H4 (cell line): ENCODE measurements at places on chromosomes 12 and 14. TPM values are rescaled to one million over a fixed set of nuclear protein-coding genes. Genes with fewer than 3 reads are reported as not detected.

The REM2 gene
- 0.27 TPM in 1 of 2 replicates, not detected in the other for total RNA-seq

The LTB4R2 gene
- 0.33 and 0.45 TPM in 2 replicates for total RNA-seq

The RERGL gene
- total RNA-seq = not detected in 2 replicates

The RD3L gene
- total RNA-seq = not detected in 2 replicates

GRCh38 chr12:57881475-57881874 is 34.9 kb upstream of the CTDSP2 start:
- no peak for DNase-seq

- DNase-seq = no peak
Measured at GRCh38 chr12:105888696-105889095, 250.1 kb downstream of the NUAK1 start.

DNA sequence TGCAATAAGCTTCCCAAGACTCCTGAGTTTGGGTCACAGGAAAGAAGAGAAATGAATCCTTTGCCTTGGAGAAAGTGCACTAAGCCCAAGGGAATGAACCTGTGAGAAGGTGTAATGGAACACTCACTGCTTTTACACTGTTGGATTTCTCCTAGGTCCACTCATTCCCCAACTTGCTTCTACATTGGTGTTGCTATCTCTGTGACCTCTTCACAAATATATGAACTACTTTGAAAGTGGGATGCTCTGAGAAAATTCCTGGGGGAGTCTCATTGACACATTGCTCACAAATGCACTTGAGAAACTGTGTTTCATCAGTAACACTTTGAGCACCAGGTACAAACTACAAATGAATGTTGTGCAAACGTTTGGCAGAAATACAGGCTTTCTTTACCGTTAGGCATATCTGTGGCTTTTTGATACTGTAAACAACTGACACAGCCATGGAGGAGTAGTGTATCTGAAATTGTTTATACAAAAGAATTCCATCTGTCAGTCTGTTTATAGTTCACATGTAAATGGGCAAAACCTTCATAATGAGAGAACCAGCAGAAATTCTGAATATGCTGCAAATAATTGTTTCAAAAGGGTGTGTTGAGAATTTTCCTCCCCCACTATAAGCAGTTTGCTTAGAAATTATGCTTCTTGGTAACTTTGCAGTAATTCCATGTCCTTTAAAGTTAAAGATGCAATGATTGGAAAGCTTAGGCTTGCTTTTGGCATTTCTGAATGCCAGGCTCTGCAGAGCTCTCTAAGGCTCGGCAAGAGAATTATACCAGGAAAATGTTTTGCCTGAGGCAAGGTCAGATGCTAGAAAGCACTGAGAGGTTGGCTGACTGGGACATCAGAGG is 348.5 kb upstream of the DDHD1 start:
- peak; percentile 84 for DNase-seq

DNA sequence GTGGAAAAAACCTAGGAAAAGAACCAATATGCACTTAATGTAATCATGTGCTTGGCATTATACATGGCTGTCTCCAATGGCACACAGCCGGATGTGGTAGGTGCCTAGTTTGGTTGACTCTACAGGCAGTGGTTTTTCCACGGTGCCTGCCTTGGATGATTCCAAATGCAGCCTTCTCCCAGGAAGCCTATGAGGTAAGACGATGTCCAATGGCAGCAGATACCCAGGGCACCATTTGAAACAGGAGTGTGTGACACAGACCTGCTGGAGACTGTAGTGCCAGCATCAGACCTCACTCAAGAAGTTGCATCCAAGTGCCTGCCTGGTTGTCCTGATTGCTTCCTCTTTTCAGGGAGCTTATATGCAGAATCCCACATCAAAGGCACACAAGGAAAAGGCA is 88.0 kb upstream of the VASH1 start:
- DNase-seq = no peak
